ENCODE measurements at places on chromosomes 11 and 22. TPM values are rescaled to one million over a fixed set of nuclear protein-coding genes. Genes with fewer than 3 reads are reported as not detected.

APOA5 gene
- not detected for total RNA-seq

TIGD3 gene
- total RNA-seq = 0.20 TPM

CRYBA4 gene
- not detected for total RNA-seq

- peak; percentile 39 for DNase-seq
Observed at GRCh38 chr11:101436511-101437142, 147.2 kb downstream of the TRPC6 start.

GRCh38 chr11:24556693-24557092 is 59.8 kb downstream of the LUZP2 start:
- no peak for DNase-seq

- no peak for DNase-seq
Observed at GRCh38 chr11:113019711-113020110, 58.5 kb downstream of the NCAM1 start.

- no peak for DNase-seq
Observed at GRCh38 chr22:44423556-44424358, 74.3 kb downstream of the RTL6 start.

GRCh38 chr11:6632116-6633073 is 13.2 kb upstream of the TPP1 start:
- no peak for DNase-seq

- peak; percentile 14 for DNase-seq
Observed at GRCh38 chr22:44407171-44407986, 90.7 kb downstream of the RTL6 start.

DNA sequence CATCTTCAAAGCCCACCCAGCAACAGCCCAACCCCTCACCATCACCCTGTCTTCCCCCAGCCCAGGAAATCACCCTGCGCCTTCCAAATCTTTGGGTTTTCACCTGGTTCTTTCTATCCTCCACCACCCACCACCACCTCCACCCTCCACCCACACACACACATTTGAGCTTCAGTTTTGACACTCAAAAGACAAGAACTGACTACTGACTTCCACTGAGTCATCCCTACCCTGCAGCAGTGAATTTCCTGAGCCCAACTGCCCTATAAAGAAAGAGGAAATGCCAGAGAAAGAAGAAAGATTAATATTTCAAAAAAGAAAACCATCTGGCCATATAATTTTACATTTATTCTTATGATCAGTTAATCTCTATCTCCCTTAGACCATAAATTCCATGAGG is 137.5 kb downstream of the CHST1 start:
- DNase-seq = no peak

DNA sequence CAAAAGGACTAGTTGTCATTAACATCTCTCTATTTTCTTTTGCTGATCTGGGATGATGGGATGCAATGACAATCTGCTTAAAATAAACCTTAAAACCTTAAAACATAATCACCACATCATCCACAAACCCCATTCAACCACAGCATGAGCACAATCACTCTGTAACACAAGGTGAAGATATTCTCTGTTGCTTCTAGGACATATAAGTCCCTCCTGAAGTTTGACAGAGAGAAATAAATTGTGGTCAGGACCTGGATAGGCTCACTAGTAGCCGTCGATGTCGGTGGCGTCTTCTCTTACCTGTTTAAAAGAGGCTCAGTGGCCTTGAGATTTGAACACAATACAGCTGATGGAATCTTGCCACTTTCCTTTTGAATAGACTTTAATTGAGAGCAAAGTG is 47.9 kb downstream of the WT1 start:
- DNase-seq = no peak

- no peak for DNase-seq
Observed at GRCh38 chr22:20248461-20248978, 19.6 kb downstream of the RTN4R start.

GRCh38 chr11:27718863-27719545 is 18.7 kb upstream of the BDNF start:
- peak; percentile 33 for DNase-seq

- no peak for DNase-seq
Observed at GRCh38 chr11:118212781-118213191, 12.0 kb downstream of the JAML start.

DNA sequence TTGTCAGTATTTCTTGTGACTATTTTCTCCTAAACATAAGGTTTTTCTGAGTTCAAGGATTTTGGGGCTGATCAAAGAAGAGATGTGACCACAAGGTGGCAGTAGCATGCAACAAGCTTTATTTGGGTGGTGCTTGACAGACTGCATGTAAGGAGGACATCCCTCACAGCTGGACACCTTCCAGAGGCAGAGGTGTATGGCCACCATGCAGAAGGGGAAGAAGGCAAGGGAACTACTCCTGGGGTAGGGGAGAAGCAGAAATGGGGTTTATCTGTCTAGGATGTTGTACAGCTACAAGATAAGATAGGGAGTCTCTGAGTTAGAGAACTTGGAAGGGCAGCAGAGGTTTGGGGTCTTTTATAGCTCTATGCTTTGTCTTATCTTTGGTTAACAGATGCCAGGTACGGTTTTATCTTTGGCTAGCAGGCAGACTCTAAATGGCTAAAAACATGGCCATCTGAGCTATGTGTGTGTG is 5.1 kb upstream of the BIRC2 start:
- peak; percentile 74 for DNase-seq

DNA sequence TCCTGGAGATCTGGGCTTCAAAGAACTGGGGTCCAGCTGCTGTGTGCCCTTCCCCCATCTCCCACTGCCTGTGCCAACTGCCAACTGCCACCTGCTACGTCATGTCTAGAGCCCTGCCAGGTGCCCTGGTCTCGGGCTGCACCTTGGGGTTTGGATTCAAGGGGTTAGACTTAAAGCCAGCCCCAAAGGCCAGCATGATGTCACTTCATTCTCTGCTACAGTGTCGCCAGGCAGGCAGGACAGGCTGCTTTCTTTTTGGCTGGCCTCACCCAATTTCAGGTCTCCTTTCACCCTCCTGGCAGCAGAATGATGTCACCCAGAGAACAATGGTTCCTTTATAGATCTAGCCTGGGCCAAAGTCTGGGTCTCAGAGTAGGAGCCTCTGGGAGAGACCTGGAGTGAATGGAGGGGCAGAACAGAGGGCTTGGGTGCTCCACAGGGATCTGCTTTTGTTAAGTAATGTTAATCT is 79.5 kb upstream of the CRYBB3 start:
- DNase-seq = peak; percentile 45

- no peak for DNase-seq
Observed at GRCh38 chr22:36337365-36338130, 50.2 kb downstream of the MYH9 start.

DNA sequence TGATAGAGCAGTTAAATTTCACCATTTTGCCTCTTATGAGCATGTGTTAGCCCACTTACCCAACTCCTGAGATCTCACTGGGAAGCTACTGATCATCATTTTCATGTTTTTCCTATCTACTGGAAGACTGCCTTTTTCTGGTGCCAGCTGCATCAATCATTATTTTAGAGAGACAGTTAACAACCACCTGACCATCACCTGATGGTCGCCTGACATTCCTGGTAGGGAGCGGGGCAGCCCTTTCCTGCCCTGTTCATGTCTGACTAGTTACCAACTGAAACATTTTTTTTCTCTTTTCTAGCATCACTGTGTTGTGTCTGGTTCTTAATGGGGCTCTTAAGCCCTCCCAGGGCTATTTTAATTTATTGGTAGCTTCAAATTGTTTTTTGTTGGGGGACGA is 20.2 kb upstream of the PATL1 start:
- no peak for DNase-seq

GRCh38 chr11:36139767-36140166 is 149.5 kb downstream of the COMMD9 start:
- no peak for DNase-seq

- DNase-seq = no peak
Observed at GRCh38 chr22:37128555-37129281, 19.2 kb upstream of the TMPRSS6 start.

DNA sequence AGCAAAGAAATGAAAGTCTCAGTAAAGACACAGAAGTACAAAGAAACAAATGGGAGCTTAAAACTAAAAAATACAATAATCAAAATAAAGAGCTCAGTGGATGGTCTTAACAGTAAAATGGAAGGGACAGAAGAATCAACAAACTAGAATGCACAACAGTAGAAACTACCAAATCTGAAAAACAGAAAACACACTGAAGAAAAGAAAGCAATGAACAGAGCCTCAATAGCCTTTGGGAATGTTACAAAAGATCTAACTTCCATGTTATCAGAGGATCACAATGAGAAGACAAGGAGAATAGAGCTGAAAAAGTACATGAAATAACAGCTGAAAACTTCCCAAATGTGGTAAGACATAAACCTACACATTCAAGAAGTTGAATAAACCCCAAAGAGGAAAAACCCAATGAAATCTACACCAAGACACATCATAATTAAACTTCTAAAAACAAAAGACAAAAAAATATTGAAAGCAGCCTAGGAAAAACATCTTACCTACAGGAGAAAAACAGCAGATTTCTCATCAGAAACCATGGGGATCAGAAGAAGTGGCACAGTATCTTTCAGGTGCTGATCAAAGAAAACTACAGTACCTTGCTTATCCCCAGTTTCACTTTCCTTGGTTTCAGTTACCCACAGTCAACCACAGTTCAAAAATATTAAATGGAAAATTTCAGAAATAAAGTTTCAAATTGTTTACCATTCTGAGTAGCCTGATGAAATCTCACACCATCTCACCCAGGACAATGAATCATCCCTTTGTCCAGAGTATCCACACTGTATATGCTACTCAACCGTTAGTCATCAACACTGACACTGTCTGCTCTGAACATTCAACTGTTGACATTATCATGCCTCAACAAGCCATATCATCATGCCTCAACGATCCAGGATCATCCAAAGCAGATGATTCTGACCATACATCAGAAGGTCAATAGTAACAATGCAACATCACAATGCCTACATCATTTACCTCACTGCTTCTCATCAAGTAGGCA is 22.2 kb downstream of the RRAS2 start:
- DNase-seq = no peak

Measured in left colon (tissue), 2 donors.